ENCODE measurements at places on chromosomes 6 and 20.

DNA sequence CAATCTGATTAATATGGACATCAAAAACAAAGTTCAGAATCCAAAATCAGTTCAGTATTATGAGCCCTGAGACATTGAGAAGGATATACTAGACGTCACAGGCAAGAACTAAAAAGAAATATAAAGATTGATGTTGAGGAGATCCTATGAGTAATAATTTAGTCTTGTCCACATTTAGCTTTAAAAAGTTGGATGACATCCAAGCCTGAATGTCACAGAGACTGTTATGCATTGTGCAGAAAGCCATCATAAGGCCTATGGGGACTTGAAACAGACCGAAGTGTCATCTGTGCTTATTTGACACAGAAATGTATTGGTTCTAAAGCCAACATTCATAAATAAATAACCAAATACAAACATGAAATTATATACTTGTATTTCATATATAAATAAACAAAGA, 581.8 kb upstream of the MMS22L start:
- DNase-seq = no peak

- peak; percentile 58 for DNase-seq
Observed at GRCh38 chr6:133983099-133983939, 30.3 kb downstream of the TBPL1 start.

GRCh38 chr6:116059713-116060571, 749 bp downstream of the FRK start:
- DNase-seq = no peak

DNA sequence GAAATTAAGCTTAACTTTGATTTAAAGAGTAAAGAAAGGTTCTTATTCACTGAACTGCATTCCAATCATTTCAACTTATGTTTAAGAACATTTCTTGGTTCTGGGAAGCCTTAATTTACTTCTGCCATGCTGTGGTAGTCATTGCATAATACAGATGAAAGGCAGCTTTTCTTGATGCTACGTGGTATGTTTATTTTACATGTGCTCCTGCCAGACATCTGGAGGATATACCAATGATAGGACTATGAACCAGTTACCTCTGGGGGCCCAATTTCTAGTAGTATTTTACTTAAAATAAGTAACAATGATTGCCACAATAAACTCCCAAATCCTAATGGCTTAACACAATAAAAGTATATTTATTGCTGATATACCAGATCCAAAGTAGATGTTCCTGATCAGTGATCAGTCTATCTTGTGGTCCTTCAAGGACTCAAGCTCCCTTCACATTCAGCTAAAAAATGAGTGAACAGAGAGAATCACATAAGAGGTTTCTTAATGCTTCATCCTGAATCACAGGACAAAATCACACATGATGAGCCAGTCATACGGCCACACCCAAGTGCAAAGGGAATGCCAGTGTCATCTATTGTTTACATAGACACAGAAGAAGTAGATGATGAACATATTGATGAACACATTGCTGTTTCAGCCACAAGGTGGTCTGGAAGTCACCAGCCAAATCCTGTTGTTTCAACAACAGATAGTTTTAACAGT, 56.5 kb upstream of the CCN2 start:
- DNase-seq = no peak

DNA sequence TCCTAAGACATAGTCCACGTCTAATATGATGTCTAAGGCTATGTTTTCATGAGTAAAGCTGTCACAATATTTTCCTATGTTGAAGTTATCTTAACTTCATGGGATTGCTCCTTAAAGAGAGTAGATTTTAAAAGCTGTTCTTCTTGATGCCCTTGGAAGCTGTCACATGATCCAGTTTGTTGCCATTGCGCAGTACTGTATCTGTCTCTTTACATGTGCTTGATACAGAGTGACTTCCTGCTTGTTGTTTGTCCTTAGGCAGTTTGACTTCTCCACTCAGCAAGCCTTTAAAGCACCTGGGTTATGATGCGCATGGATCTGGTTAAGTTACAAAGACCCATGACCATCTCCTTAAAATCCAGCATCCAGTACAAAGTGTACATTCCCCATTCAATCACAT, 85.4 kb downstream of the CDYL start:
- no peak for DNase-seq
